ENCODE measurements at places on chromosomes 11 and 22.

DNA sequence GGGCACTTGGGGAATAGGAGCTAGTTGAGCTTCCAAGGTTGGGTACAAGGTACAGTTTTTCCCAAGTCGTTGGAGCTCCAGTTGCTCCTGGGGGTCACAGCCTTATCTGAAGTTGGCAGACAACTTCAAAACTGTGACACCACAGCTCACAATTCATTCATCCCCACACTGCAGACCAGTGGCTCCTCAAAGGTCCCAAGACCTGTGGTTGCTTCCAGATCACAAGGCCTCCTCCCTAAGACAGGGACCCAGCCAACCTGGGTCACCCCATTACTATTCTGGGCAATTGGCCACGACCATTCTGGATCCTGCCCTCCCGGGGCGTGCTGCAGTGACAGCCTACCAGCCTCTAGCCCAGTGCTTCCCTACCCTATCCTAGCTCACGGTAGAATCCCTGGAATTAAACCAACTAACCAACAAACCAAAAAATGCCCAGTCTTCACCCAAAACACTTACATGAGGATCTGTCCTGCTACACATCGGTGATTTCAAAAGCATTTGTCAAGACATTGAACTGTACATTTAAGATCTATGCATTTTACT lies 862 bp upstream of the PDXP start:
- DNase-seq = peak; percentile 28

DNA sequence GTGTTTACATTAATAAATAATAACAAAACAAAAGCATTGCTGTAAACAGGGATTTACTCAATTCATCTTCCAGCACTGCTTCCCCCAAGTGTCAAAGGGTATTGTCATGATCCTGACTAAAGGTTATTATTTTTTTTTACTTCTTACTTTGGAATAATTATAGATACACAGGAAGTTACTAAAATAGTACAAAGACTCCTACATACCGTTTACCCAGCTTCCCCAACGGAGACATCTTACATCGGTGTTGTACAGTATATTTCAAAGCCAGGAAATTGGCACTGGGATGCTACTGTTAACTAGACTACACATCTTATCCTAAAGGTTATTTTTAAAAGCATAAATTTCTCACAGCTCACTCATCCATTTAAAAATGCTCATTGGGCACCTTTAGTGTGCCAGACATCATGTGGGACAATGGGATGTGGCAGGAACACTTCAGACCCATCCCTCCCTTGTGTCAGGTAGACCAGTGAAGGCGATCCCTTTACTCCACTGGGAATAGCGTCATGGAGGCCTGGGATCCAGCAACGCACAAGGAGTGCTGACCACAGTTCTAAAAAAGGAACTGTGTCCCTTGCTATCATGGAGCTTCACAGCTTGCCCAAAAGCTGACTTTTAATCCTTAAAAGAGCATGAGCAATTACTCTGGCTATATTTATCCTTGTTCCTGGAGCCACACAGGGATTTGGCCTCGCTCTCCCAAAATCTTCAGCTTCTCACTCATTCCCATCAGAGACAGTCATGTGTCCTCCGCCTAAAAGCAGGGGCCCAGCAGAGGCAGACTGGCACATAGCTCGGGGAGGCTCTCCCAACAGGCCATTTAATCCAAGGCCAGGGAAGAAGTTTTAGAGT lies 3.1 kb upstream of the IRAG1 start:
- DNase-seq = no peak

DNA sequence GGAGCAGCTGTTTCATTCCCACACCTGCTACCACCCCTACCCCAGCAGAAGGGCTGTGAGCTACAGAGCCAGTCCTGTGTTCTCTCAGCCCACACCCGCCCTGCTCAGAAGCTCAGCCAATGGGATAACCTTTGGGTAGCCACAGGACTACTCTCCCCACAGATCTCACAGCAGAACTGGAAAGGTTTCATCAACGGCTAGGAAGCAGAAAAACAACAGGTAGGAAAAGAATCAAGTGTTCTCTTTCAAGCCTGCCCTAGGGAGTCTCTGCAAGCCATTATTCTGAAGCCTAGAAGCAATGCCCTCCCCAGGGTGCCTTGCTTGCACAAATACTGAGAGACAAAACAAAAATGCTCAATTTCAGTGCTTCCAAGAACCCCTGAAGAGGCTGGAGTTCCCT lies 77.2 kb downstream of the TMPRSS5 start:
- no peak for DNase-seq

DNA sequence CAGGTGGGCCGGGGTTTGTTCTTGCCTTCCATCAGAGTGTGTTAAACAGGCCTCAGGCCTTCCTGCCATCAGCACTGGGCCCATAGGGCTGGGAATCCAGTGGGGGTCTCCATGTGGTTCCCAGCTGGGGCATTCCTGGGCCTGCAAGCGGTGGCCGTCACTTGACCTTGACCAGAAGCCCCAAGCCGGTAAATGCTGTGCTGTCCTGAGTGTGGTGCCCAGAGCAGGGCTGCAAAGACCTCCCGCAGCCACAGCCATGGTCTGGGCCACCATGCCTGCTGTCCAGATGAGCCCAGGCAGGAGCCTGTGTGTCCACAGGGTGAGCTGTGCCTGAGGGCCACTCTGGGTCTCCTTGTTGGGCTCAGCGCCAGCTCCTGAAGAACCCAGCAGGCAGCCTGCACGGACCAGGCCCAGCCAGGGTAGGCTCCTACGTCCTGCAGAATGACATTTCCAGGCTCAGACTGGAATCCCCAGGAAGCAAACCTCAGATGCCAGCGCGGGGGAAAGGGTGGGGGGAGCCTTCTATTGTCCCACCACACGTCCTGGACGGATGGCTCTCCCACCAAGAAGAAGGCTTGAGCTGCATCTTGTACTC lies 117.3 kb downstream of the KCNQ1OT1 start:
- peak; percentile 6 for DNase-seq

DNA sequence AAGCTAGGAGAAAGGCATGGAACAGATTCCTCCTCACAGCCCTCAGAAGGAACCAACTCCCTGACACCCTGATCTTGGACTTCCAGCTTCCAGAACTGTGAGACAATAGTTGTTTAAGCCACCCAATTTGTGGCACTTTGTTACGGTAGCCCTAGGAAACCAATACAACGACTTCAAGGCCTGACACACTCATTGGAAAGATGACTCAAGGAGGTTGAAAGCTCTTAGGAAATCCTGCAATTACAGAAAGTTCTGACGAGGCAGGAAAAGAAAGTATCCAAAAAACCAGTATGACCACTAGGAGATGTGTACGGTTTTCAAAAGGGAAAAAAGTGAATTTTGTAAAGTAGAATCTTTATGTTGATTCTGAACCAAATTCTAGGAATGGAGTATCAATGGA lies 161.4 kb downstream of the SWAP70 start:
- DNase-seq = no peak

- DNase-seq = no peak
Measured at GRCh38 chr11:60762851-60763691, 6.4 kb downstream of the MS4A15 start.

DNA sequence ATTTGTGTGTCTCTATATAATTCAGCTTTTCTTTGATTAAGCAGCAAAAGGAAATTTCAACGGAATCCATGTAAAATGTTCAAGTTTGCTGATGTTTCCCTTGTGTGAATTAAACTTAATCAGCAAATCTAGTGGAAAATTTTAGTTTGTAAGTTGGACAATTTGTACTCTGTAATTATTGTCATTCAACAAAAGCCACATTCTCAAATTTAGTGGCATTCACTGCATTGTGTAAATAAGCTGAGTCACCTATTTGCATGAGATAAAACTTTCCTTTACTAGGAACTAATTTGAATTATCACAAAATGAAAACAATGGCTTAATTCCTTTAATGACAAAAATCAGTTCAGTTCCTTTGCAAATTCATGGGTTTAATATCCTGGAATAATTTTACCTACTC lies 784.2 kb upstream of the CCDC179 start:
- DNase-seq = no peak

- DNase-seq = no peak
Measured at GRCh38 chr11:128684549-128685401, 9.1 kb upstream of the FLI1 start.

GRCh38 chr11:119550053-119550752 lies 127.2 kb upstream of the THY1 start:
- DNase-seq = no peak

GRCh38 chr11:2909133-2909902 lies 19.9 kb downstream of the PHLDA2 start:
- no peak for DNase-seq

DNA sequence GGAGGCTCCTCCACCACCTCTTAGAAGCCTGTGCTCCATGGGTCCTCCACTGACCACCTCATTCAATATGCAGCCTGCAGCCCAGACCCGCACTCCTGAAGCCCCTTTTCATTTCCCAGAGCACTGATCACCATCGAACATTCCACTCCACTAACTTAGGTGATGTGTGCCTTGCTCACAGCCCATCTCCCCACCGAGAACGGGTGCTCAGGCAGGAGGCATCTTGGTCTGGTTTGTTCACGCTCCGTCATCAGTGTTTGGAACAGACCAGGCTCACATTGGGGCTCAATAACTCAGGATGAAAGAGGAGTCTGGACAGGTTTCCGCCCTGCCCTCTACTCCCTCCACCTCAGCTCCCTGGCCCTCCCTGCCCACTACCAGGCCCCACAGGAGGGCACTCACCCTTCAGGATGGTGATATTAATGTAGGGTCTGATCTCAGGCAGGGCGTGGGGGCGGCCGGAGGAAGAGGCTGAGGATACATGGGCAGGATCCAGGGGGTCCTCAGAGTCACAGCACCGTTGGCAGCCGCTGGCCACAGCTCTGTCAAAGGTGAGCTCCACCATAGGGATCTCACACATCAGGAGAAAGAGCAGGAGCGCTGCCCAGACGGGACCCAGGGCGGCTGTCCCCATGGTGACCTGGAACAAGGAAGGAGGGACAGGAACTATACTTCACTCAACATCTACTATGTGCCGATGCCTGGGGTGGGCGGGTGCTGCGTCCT lies 3.1 kb downstream of the C1QTNF6 start:
- no peak for DNase-seq

DNA sequence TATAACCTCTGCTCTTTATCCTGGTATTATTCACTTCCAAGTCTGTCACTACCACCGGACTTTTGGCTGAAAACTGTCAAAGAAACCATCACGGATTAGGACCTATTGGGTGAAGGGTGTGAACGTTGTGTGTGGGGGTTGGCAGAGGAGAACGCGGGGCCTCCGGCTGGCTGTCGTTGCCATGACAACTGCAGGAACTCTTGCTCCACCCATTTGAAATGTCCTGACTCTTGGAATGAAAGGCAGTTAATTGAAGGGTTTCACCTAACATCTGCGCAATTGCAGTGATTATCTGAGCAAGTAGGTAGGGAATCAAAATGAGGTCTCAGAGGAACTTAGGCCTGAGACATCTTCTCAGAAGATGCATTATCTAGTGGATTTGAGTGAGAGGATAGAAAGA lies 60.9 kb upstream of the CLMP start:
- DNase-seq = no peak

DNA sequence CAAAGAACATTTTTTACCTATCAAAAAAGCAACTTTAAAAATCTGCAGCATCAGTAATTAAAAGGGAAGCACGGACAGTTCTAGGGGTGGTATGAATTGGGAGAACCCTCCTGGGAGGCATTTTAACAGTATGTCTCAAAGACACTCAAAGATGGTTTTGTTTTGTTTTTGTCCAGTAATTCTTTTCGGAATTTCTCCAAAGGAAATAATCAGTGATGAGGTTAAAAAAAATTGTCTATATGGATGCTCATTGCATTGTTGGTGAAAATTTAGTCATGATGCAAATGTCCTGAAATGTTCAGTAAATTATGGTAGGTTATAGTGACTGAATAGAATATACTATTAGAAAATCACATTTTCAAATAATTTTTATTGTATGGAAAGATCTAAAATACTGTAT lies 115.1 kb downstream of the ATXN10 start:
- no peak for DNase-seq

DNA sequence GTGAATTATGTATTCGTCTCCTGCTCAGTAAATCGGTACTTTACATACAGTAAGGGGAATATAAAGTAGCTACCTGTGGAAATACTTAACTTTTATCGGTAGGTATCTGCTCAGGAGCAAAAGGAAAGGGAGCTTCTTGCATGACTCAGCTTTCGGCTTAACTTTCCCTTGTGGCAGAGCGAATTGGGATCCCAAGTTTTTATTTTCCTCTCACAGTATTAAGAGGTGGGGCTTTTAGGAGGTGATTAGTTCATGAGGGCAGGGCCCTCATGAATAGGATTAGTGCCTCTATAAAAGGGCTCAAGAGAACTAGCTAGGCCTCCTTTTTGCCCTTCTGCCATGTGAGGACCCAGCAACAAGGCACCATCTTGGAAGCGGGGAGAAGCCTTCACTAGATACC lies 18.7 kb downstream of the RCN1 start:
- DNase-seq = no peak

DNA sequence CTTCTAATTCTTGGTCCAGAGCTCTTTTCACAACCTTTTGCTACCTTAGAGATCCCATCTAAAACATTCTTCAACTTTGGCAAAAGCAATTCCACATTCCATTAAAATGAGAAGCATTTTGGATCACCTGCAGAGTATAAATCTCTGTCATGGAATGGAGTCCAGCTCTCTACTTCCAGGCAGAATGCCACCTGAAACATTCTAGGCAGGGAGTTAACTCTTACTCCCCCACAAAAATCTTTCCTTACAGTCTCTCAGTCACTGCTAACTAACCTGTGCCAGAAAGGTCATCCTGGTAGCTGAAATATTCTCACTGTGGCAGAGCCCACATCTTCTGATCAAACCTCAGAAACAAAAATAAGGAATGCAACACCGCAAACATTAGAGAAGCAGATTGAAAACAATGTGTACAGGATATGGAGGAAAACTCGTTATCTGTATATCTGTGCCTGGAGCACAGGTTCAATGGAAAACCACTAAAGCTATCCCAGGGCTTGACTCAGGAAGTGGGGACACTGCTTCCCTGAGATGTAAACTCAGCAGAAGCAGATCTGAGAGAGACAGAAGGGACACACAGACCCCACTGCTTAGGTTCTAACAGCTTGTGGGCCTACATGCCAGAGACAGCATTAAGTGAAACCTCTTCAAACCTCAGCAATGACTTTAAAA lies 78.9 kb downstream of the KCNC1 start:
- no peak for DNase-seq

- no peak for DNase-seq
Measured at GRCh38 chr11:127049486-127049885, 48.9 kb upstream of the KIRREL3 start.

DNA sequence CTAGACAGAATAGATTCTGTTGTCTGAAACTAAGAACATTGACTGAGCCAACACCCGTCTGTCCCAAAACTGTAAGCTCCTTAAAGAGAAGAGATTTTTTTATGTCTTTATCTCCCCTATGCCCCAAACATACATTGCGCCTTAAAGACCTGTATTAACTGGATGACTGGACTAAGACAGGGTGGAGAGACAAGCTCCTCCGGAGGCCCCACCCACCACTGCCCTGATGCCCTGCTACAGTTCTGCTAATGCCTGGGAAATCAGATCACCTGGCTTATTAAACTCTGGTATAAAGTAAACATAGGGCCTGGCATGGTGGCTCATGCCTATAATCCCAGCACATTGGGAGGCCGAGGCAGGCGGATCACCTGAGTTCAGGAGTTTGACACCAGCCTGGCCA lies 203.7 kb downstream of the TENM4 start:
- no peak for DNase-seq

DNA sequence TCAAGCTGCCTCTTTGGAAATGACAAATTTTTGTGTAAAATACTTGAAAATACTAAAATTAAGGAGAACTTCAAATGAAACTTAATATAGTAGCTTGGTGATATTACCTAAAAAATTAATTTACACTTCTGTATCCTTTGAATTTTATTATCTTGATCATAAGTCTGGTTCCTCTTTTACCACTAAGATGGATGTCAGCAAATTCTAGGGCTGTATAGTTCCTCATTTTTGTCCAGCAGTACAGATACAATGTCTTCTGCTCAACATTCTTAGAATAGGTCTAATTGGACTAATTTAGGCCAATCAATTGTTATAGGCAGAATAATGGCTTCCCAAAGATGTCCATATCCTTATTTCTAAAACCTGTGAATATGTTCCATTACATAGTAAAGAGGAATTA lies 1298.0 kb upstream of the RAG2 start:
- no peak for DNase-seq

All from stimulated activated CD8-positive, alpha-beta memory T cell treated with anti-CD3 and anti-CD28 coated beads, Interleukin-4, amount 100 ng/mL, for 48 hours (primary cell).